Mucosa of descending colon (tissue), 3 donors: ENCODE measurements at places on chromosomes 12 and 14.

DNA sequence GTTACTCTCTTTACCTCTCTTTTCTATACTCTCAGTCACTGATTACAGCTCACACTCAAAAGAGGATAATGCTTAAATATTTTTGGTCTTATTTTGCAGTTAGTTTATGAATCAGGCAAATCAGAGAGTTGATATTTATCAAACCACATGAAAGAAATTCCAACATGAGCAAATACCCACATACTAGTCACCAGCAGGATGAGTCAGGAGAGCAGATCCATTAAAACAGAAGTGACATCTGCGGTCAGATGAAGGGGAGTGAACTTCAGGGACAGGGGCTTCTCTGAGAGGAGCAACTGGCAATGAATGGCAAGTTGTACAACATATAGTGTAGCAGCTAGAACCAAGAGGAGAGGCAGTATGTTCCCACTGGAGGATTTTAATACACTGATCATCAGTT is 258.7 kb downstream of the SYT10 start:
- DNase-seq: no peak

GRCh38 chr14:60691383-60692113 is 32.6 kb downstream of the SIX4 start:
- DNase-seq: no peak

DNA sequence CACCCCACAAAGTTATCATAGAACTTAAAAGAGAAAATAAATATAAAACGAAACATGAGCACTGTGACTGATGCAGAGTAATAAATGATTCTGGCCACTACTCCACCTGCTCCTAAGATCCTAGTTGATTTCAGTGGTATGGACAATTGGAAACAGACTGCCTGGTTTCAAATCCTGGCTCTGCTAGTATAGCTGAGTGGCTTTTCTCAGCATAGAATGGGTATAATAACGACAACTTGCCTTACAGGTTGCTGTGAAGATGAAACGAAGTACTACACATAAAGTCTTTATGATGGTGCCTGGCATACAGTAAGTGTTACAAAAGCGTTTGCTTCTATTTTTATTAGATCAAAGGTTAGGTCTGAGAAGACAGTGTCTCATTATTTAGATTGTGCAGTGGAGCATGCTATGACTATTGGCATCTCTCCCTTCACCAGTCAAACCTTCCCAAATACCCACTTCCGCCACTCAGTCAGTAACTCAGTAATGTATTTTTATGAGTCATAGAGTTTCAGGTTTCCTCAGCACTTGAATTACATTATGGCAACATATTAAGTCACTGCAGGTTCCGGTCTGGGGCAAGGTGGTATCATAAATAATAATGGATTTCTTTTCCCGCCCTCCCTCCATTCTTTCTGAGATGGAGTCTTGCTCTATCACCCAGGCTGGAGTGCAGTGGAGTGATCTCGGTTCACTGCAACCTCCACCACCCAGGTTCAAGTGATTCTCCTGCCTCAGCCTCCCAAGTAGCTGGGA is 29.7 kb upstream of the NR2C1 start:
- no peak for DNase-seq

GRCh38 chr14:99538275-99538674 is 57.1 kb downstream of the CCNK start:
- DNase-seq: no peak

DNA sequence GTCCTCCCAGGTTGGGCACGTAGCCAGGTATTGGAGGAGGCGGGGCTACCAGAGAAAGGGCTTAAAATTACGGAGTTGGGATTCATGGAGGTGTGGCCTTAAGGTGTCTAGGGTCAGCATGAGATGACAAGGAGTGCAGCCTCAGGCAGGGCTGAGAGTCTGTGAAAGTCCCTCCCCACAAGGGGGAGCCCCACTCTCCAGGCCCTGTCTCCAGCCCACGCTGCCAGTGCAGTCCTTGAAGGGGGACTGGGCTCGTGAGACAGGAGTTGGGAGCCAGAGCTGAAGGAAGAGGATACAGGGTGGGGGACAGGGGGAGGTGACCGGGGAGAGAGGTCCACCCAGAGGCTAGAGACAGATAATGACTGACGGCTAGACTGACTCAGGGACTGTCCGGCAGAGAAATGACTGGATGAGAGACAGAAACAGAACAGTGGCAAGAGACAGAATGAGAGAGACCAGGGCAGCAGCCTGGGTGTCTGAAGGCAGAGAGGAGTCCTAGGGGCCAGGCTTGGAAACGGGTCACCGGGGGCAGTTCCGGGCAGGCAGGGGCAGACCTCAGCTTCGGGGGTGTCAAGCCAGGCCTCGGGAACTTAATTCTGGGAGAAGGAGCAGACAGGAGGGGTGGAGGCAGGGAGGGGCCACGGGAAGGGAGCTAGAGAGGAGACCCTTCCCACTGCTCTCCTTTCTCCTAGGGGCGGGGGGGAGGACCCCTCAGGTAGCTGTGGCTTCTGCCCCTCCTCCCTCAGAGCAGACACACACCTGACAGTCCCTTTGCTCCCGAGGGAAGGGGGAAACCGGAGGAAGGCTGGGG is 970 bp downstream of the CDH24 start:
- no peak for DNase-seq

DNA sequence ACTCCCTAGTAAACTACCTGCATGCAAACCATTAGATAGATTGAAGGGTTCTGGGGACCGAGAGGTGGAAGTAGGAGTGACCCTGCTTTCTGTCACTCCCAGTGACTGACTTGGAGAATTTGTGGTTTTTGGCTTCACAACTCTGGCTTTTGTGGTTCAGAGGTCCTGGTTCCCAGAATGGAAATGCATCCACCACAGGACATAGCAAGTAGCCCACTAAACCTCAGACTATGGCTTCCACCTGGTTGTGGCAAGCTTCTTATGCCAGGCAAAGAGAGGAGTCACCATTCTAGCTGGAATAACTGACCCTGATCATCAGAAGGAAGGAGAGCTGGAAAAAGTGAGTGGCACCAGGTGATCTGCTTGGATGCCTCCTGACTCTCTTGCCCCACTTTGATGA is 162.4 kb upstream of the TMEM260 start:
- DNase-seq: no peak
